ENCODE measurements at places on chromosomes 16 and 17. TPM values are rescaled to one million over a fixed set of nuclear protein-coding genes. Genes with fewer than 3 reads are reported as not detected.

Gene NPIPA5
- total RNA-seq: 9.7 TPM

Gene SLC22A31
- total RNA-seq: 6.8 TPM

Gene KPNB1
- 249 TPM for total RNA-seq

Gene CHST5
- total RNA-seq: not detected

Gene PDF
- total RNA-seq: 32.3 TPM

Gene CDH3
- 173 TPM for total RNA-seq

Gene TMEM88
- 4.3 TPM for total RNA-seq

Gene IL21R
- total RNA-seq: 1.1 TPM

- DNase-seq: no peak
Observed at GRCh38 chr16:54952195-54952594, 21.5 kb downstream of the IRX5 start.

- no peak for DNase-seq
Observed at GRCh38 chr16:84746875-84747274, 47.1 kb downstream of the USP10 start.

- DNase-seq: no peak
Observed at GRCh38 chr17:4953451-4953961, 2.6 kb downstream of the ENO3 start.

DNA sequence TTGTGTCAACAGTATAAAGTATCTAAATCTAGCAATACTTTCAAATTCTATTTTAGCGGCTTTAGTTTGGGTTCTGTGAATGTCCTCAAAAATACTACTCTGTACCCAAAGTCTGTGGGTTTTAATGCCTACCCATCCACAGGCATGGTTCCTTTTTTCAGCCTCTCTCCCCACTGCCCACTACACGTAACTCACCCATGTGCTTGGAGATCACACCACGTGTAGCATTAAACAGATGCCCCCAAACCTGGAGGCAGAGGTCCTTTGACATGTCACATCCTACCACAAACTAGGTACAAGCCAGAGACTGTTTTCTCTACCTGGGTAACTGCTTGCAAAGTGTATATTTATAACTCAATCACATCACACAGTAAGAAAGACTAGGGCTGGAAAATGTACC lies 5.4 kb downstream of the DYNC1LI2 start:
- DNase-seq: no peak

- no peak for DNase-seq
Observed at GRCh38 chr17:38569701-38570512, 35.8 kb downstream of the SRCIN1 start.

DNA sequence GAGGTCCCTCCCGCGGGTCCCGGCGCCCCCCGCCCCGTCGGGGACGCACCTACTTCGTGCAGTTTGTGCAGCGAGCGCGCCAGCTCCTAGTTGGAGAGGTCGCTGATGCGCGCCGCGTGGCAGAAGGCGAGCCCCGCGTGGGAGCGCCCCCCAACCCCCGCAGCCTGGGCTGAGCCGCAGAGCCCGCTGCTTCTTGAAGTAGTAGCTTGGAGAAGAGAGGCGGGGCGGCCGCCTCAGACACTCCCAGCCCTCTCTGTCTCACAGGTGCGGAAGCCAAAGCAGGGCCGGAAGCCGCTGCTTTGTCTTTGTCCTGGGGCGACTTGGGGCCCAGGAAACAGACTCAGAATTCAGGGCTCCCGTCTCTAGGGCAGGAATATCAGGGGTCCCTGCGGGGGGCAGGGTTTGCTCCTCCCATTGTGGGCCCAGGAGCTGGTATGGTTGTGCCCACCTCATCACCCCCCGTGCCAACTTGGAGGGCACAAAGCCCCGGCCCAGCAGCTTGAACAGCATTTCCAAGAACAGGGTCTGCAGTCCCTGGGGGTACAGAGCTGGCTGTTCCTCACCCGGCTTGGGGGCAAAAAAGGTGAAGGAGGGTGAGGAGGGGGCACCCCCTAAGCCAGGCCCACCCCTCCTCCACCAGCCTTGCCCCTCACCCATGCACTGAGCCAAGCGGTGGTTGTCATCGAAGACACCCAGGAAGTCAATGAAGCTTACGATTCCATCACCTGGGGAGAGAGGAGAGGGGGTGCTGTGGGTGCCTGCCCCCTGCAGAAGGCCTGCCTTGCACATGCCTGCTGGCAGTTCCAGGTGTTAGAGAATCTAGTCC lies 13.5 kb downstream of the SPATA32 start:
- no peak for DNase-seq

GRCh38 chr16:87696726-87697125 lies 69.1 kb downstream of the KLHDC4 start:
- no peak for DNase-seq

DNA sequence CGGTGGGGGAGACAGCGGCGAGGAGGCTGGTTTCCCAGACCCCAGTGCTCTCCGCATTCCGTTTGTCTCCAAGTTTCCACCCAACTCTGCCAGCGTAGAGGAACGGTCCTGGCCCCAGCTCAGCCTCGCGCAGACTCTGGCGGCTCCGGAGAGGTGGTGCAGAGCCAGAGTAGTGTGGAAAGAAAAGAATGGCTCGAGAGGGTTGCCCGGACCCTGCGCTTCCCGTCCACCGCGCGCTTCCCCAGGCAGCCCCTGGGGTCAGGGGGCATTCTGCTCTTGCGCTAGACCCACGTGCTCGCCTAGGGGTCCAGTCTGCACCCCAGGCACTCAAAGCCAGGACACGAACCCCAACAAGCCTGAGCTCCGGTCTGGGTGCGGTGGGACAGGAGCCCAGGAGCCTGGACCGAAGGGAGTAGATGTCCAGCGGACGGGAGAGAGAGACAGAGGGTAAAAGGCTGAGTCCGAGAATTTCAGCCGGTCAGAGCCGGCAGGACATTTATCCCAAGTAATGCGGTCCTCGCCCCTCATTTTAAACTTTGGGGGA lies 3.8 kb downstream of the PMP22 start:
- no peak for DNase-seq

DNA sequence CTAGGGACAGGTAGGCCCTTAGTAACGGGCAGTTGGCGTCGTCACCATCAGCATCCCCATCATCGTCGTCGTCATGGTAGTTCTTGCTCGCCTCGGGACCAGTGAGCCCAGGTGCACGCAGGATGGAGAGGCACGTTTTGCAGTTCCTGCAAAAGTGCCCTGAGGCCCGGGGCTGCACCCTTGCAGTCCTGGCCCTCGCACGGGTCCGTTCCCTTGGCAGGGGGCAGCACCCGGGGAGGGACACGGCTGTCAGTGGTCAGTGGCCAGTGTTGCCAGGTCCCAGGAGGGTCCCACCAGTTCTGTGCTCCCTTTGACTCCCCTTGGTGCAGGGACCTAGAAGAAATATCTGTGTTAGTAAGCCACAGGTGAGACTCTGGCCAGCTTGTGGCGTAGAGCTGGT lies 243.9 kb upstream of the CIBAR2 start:
- DNase-seq: no peak

DNA sequence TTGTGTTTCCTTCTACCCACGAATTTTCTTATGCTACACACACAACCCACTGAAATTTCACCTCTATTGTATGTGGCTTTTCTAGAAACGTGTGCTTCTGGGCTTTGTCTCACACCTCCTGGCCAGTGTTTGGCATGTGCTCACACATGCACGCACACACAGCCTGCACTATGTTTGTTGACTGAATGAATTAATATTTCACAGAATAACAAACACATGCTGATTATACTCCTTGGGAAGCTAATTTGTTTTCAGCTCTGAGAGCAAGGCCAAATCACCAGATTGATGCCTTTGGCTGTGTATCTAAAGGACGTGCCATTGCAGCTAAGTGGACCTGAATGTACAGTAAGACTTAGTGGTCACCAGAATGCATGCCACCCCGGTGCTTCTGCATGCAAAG lies 210.7 kb downstream of the WWOX start:
- no peak for DNase-seq

GRCh38 chr17:48313096-48313755 lies 116.8 kb downstream of the SKAP1 start:
- no peak for DNase-seq

DNA sequence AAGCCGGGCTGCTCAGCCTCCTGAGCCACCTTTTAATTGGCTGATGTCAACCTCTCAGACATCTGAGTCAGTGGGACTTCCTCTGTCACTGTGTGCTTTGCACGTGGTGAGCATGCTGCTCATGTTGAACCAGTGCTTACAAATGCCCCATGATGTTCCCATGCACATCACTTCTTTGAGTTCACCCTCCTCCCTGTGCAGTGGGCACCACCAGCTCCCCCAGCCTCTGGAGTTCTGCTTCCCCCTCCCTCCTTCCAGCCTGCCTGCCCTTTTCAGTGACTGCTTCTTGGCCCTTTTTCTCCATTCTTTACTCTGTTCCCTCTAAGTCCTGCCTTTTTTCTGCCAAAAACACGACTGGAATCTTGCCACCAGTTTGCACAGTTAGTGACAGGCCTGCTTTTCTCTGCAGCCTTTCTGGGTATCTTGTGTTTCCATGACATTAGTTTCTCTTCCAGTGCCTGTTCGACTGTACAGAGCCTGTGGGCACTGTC lies 41.6 kb downstream of the USP10 start:
- DNase-seq: no peak

- DNase-seq: no peak
Observed at GRCh38 chr16:86643671-86644070, 65.3 kb downstream of the FOXL1 start.

DNA sequence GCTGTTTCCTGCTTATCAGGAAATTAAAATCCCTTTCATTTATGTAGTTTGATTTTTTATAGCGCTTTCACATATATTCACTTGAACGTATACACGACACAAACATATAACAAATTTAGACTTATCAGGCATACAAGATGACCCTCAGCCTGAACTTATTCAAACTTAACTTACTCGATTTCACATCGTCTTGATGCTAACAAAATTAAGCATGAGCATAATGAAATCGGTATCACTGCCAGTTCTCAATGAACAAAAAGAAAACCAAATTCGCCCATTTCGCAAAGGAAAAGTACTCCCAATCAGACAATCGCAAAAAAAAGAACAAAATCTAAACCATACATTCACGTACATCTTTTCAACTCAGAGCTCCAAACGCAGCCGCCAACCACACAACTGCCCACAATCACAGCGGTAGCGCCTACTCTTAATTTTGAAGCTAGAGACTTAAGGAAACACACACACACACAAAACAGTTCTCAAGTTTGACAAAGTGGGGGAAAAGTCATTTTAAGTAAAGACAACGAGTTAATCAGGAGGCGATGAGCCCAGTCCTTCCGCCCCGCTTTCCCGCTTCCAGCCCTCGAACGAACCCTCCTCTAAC lies 1.1 kb downstream of the GJC1 start:
- no peak for DNase-seq

- no peak for DNase-seq
Observed at GRCh38 chr16:83713597-83713996, 94.2 kb upstream of the HSBP1 start.

DNA sequence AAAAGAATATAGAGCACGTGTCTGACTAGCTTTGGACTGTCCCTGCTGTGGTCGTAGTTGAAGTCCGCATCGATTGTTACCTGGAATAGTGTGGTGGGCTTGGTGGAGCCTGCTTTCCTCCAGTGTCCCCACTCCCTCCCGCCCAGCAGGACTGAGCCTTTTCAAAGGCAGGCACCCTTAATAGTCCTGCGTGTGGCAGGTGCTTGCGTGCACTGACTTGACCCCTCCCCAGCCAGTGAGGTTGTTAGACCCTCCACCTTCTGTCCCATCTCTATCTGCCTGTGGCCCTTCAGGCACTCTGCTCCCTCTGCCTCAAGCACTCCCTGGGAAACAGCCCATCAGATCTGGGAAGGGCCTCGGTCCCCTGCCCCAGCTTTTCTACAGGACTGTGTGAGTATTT lies 36.6 kb downstream of the TMEM11 start:
- no peak for DNase-seq

- peak; percentile 98 for DNase-seq
Observed at GRCh38 chr16:84851192-84852127, 31.7 kb downstream of the CRISPLD2 start.

GRCh38 chr17:5126719-5127488 lies 11.1 kb downstream of the USP6 start:
- no peak for DNase-seq

DNA sequence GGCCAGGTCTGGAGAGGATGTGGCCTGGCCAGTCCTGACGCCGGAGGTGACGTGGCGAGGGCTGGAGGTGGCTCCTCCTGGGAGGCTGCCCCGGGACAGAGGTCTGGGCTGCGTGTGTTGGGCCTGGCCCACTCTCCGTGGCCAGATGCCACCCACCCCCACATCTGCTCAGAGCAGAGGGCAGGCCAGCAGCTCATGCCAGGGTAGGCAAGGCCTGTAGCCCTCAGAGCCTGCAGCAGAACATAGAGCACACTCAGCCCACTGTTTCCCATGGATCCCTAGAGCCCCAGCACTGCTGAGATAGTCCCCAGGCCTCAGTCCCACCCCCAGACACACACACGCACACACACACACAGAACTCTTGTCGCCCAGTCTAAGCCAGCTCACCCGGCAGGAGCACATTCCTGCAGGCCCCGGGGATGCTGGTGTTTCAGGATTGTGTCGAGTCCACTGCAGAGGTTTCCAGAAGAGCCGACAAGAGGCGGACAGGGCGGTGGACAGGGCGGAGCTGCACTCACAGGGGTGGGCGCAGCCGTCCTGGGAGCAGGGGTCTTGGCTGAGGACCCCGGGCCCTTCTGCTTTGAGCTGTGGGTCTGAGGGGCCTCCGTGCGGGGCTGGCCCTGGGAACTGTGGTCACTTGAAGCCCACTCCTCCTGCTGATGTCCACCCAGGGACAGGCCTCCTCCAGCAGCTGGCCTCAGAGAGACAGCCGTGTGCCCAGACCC lies 33.4 kb downstream of the SOX8 start:
- DNase-seq: no peak

DNA sequence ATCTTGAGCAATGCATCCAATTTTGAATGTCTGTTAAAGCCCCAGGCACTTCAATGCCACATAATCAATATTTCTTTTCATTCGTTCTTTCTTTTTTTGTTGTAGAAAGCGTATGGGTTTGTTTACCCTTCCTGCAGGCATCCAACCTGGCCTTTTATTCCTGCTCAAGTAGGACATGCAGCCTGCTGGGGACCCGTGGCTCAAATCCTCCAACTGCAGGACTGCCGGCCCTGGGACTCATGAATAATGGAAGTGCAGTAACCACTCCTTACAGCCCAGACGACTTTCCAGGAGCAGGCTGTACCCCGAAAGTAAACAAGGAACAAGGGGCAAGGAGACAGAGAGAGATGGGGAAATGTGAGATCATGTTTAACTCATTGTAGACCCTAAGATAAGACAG lies 126.4 kb downstream of the SALL1 start:
- DNase-seq: no peak

DNA sequence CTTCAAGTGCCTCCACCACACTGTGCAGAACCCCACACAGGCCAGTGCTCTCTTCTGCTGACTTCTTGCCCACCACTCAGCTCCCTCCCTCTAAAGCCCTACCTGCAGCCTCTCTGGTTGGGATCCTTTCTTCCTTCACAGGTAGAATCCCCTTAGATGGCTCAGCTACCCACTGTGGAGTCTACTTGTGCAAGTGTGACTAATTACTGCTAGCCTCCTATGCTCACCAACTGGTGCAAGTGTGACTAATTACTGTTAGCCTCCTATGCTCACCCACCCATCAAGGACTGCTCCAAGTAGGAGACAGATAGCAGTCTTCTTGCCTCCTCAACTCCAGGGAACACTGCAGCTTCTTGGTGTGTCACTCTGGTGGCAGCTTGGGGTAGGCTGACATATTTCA lies 43.6 kb downstream of the TEX14 start:
- DNase-seq: no peak

GRCh38 chr17:14745541-14745940 lies 444.7 kb downstream of the HS3ST3B1 start:
- no peak for DNase-seq

- no peak for DNase-seq
Observed at GRCh38 chr17:77374170-77374936, 233.6 kb downstream of the SEC14L1 start.

Measured in kidney epithelial cell (primary cell).